ENCODE measurements at places on chromosomes 7 and 10.

DNA sequence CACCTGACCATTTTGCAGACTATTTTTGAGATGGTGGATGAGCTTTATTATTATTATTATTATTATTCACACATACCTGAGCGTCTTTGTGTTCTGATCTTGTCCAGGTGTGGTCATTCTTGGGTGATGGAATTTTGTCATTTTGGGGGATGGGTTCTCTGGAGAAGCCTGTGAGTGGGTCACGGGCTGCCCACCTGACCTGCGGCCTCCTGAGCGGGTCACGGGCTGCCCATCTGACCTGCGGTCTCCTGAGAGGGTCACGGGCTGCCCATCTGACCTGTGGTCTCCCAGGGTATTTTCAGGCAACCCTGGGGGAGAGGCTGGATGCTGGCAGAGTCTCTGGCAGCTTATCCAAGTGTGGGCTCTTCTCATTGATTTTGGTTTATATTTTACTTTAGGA is 7.3 kb downstream of the SCART1 start:
- DNase-seq: no peak

DNA sequence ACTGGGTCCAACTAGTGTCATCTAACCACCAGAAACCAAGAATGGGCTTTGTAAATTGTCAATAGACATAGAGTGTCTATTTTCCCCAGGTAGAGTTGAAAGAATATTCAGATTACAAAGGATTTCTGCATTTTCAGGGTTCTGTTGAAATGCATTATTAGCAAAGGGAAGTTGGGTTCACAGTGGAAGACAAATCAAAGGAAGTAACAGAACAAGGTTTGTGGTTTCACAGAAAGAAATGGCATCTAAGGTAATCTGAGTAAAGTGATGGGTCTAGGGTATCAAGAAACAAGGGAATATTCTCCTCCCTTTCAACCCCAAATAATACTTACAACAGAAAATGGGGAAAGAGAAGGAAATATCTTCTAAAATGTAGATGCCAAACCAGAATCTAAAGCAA is 25.8 kb downstream of the CEP41 start:
- no peak for DNase-seq

DNA sequence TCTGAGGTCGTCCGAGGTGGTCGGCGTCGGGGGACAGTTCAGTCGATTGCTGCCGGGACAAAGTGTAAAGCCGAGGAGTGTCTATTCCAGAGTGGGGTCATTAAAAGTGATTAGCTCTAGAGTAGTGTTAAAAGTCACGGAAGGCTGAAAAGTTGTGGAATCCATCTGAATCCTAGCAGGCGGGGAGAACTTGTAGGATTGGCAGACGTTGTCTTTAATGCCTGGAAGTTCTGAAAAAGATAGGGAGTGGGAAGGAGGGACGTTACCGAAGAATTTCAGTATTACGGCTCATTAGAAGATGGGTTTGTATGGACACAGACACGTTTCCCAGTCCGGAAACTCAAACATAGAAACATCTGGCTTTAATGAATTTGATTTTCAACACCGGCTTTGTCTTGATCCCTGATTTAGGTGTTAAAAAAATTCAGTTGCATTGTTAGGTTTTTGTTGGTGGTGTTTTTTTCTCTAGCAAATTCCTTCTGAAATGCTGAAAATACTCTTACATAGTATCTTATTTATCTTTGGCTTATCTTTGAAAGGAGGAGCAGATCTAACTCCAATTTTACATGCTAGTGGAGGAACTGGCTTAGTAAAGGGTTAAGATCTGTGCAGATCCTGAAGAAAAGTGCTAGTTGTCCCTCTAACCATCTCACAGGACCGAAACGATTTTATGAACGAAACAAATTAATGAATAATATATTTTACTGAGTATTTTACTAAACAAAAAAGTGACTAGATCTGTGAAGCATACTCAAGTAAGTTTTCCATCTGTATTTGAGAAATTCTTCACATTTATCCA is 900 bp downstream of the MKLN1 start:
- DNase-seq: no peak

GRCh38 chr7:130901209-130901783 is 167.3 kb upstream of the KLF14 start:
- DNase-seq: no peak

DNA sequence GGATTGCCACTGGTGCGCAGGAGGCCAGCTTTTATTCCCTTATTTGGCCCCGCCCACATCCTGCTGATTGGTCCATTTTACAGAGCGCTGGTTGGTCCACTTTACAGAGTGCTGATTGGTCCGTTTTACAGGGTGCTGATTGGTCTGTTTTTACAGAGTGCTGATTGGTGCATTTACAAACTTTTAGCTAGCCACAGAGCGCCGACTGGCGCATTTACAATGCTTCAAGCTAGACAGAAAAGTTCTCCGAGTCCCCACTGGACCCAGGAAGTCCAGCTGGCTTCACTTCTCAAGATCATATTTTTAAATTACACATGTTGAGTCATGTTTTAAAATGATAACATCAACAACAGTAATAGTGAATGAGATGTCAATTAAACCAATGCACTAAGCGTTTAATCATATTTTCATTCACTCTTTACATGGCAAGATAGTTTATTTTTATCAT is 128.3 kb downstream of the CUBN start:
- DNase-seq: no peak

- DNase-seq: no peak
Measured at GRCh38 chr10:103717341-103718246, 137.8 kb downstream of the SH3PXD2A start.

GRCh38 chr10:57818522-57818921 is 449.2 kb downstream of the IPMK start:
- no peak for DNase-seq

Measured in stimulated activated CD8-positive, alpha-beta memory T cell treated with anti-CD3 and anti-CD28 coated beads, Interleukin-7, amount 100 ng/mL, for 4 hours (primary cell).